ENCODE measurements at places on chromosomes 7 and 10.

DNA sequence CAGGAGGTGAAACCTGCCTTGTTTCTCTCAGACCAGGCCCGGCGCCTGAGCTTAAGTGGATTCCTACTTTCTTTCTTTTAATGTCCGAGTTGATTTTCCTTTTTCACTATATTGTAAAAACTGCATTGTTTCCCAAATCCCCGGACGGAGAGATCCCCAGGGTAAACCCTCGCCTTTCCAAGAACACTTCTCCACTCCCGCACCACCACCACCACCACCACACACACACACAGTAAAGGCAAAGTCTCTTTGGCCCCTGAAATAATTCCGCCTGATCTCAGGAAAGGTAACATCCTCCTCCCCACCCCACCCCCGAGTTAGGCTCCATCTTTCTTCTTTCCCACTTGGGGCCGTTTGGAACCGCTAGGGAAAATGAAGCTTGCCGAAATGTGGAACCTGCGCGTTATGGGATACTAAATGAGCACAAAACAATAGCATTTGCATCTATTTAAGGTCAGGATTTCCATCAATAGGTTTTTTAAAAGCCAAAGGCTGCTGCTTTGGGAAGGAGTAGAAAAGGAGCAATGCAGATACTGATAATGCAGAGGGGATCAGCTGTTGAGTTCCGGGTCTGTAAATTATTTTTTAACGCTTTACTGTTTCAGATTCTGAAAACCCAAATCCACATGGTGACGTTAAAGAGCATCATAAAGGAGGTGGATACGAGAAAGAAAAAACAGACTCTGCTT is 2.5 kb downstream of the HPSE2 start:
- DNase-seq = no peak

DNA sequence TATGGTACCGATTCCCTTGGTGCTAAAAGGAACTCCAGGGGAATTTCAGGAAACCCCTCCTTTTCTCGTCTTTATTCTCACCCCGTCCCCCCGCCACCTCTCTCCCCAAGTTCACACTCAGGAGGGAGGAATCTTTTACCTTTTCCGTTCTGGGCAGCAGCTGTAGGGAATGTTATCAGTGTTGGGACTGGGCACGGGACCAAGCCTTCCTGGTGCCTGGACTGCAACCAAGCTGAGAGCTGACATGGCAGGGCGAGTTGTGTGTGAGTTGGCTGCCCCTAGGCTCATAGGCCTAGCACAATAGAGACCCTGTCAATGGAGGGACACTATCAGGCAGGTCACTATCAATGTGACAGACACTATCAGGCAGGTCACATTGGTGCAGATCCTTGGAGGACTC is 121.4 kb downstream of the TCF7L2 start:
- DNase-seq = peak; percentile 39

- DNase-seq = no peak
Measured at GRCh38 chr10:116067825-116068224, 205.2 kb downstream of the GFRA1 start.

DNA sequence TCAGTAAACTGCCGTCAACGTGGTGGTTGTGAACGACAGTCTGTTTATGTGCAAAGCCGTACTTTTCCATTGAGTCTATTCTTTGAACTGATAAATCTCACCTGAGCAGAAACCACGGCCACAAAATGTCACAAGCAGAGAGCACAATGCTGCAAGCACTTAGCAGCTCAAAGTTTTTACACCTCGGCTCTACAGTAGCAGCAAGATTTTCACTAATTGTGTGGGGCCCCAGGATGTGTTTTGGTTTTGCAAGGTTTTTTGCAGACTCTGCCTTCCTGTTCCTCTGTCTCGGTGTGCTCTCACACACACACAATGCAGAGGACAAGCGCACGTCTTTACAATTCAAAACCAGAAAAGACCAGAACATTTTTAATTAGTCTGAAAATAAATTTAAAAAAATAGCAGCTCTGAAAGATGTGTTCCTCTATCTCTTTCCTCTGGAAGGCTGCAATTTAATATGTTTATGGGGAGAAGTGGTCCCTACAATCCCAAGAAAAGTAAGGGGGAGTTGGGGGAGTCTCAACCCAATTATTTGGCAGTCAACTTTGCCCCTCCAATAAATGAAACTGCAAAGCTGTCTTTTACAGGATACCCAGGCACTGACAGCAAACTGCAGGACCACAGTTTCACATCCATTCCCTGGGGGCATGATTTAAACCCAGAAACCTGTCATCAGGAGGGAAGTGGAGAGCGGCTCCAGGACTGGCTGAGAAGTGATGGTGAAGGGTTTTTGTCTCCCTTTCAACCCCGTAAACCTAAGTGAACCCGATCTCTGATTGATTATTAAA is 73.8 kb upstream of the SFMBT2 start:
- no peak for DNase-seq

DNA sequence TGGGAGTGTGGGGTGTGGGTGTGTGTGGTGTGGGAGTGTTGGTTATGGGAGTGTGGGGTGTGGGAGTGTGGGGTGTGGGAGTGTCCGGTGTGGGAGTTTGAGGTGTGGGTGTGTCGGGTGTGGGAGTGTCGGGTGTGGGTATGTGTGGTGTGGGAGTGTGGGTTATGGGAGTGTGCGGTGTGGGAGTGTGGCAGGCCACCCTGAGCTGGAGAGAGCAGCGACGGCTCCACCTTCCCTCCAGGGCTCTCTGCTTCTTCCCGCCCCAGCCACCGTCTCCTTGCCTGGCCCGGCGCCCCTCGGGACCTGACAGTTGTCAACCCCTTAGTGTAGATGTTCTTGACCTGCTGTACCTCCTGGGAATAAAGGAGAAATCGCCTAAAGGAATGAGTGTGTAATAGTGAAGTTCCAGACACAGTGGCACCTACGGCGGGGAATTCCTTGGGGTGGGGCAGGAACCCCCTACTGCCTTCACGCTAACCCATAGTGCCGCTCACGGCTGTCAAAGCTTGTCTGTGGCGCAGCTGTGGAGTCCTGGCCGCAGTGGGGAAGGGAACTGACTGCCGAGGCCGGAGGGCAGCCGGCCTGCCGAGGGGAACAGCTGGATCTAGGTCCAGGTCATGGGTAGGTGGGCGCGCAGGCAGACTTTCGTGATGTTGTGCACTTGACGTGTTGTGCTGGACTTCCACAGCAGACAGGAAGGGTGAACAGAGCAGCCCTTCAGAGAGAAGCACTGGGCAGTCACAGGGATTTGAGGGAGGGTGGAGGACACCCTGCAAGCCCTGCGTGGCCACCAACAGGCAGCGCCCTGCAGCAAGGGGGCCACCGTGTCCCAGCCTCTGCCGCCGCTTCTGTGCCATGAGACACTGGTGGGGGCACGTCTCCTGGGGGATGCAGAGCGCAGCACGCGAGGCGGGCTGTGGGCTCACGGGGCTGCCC is 49.0 kb upstream of the EN2 start:
- DNase-seq = no peak

DNA sequence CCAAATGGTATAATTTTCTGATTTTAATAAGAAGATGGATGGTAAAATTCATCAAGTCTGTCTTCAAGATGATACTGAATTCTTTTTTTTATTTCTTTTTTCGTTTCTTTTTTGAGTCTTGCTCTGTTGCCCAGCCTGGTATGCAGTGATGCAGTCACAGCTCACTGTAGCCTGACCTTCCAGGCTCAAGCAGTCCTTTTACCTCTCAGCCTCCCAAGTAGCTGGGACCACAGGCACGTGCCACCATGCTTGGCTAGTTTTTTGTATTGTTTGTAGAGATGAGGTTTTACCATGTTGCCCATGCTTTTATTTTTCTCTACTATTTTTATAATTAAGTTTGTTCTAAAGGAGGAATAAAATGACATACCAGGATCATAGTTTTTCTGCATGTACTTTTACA is 52.1 kb upstream of the HELLS start:
- no peak for DNase-seq

DNA sequence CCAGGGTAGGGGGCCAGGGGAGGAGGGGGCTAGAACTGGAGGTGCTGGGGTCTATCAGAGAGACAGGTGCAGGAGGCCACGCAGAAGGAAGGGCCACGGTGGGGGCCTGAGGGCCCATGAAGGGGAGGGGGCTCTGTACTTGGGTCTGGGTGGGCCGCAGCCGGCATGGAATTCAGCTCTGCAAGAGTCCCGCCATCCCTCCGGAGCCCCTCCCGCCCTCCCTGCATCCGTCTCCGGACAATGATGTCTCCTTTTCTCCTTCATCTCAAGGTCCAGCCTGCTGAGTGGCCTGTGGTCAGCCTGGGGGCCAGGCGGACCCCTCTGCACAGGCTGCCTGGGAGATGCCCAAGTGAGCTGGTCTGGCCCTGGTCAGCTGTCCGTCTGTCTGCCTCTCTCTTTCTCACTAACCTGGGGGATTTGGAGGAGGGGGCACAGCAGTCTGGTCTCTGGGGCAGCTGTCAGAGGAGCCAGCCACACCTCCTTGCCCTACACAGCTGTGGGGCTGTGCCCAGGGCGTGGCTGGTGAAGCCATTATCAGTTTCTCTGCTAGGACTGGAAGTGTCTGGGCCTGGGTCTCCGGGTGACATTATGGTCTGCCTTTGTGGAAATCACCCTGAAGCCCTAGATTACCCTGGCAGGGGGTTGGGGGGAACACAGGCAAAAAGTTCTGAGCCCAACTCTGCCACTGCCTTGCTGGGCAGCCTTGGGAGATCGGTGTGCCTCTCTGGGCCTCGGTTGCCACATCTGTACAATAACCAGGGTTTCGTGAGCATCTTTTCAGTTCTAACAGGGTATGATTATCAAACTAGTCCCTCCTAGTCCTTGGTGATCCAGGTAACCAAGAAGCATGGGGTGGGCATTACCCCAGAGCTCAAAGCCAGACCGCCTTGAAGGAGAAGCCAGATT is 19.0 kb upstream of the HSPB1 start:
- no peak for DNase-seq

DNA sequence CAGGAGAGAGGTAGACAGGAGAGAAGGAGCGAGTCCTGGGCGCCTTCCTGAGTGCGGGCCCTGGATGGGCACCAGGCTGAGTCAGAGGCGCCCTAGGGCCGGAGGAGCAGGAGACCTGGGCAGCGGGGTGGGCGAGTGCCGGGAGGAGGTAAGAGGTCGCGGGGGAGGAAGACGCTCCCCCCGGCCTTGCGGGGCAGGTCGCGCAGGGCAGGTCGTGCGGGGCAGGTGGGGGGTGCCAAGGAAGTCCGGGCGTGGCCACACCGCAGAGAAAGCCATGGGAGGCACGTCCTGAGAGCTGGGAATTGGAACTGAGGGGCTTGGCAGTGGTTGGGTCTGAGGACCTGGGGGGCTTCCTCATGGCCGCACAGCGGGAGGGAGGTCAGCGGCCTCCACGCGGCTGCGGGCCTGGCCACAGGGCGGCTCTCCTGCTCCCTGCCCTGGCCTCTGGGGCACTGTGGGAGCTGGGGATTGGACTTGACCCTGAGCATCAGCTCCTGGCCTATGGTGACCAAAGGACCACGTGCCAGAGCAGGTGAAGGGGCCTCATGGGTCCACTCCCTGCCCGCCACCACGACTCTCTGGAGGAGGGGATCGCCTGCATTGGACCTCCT is 935 bp downstream of the MMP21 start:
- DNase-seq = no peak

DNA sequence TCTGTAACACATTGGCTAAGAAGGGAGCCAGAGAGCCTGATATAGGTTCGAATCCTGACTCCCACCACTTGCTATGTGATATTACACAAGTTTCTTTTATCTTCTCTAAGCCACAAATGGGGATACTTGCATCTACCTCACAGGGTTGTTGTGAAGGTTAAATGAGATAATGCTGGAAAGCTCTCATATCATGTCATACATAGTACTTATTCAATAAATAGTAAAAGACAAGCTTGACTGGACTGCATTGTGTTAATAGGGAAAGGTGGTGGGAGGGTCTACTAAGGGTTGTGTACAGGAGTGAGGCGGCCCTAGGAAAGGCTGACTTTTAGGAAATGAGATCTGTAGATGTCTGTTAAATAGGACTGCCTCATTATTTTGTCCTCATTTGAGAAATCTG is 35.8 kb upstream of the DNMBP start:
- DNase-seq = no peak

DNA sequence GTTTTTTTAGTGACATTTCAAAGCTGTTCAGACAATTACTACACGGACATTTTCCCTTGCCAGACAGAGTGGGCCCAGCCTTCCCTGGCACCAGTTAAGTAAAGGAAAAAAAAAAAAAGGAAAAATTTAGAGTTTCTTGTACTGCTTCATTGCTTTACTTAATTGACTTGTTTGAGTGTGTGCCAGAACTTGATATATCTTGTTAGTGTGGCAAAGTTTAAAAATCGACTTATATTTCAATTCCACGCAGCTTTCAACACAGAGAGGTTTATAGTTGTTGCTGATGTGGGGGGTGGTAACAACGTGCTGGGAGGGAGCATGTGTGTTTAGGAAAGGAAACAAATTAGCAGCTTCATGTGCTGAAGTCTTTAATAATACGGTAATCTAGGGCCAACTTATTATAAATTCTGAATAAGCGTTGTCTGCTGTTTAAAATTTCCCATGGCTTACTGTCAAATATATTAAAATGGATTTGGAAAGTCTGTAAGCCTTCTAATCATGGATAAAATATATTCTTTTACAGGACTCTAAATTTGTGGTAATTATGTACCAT is 1104.6 kb downstream of the SORCS3 start:
- DNase-seq = no peak

DNA sequence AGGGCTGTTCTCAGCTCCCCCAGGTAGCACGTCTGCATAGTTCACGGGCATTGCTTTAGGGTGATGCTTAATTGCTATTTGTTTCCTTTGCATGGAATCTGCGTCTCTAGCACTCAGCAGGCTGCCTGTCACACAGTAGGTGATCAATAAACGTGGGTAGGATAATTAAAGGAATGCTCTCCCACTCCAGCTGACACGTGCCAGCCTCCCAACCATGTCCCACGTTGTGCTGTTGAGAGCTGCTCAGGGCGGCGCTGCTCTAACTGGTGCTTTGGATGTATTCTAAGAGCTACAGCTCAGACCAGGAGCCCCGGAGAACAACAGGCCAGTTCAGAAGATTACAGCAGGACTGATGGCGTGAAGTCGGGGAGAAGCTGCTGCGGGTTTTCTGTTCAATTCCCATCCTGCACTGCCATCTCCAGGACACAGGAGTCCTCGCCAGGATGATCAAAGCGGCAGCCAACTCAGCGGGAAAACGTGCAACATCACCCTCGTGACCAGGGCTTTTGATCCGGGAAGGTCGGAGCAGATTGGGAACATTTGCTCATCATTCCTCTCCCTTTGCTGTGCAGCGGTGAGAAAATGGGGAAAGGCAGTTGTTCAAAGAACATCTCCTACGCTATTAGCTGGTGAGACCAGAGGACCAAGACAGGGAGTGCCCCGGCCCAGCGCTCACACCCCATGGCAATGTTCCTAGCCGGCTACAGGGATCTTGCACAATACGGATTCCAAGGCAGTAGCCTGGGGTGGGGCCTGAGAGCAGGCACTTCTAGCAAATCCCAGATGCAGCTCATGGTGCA is 50.5 kb upstream of the FOXK1 start:
- peak; percentile 85 for DNase-seq

DNA sequence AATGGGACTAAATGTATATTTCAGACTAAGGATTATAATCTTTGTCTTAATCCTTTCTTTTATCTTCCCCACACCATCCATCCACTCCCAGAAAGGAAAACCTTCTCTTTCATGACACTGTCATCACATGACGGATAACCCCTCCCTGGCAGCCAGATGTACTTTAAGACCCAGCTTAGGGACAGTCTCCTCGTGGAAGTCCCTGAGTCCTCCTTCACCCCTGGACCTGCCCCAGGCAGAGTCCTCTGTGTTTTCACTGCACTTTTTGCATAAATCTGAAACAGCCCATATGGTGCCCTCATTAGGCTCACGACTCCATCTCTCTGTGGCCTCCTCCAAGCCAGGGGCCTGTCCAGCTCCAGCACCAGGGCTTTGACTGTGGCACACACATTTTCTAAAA is 16.0 kb downstream of the NRAP start:
- DNase-seq = no peak

Measured in ovary (tissue), 10 donors.